ENCODE measurements at places on chromosomes 12 and 14. TPM values are rescaled to one million over a fixed set of nuclear protein-coding genes. Genes with fewer than 3 reads are reported as not detected.

DNA sequence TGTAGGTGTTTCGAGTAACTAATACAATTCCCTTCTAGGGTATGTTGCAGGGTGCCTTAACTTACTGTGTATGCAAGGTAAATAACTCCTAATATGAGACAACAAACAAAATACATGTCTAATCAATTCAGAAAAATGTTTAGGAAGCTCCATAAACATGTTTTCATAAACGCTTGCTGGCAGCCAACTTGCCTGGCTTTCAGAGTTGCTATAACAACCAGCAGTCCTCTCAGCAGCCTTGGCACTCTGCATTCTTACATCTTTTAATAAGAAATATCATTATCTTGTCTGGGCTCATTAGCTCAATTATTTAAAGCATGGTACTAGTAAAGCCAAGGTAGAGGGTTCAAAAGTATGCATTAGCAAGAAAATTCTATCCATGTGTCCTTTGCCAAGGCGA is 477.4 kb downstream of the APAF1 start:
- no peak for DNase-seq

DNA sequence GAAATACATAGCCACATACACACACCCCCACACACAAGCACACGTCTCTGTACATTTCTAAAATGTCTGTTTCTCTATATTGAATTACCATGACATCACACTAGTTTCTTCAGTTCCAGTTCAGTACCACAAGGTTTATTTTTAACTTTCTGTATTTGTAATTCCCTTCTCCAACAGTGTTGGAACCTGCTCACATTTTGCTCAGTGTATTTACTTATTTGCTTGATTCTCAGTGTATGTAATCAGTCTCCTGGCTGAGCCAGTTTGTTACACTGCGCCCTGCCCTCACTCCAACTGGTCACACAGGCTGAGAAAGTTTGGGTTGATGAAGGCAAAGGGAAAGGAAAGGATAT is 67.1 kb downstream of the MON2 start:
- DNase-seq, result no peak

- no peak for DNase-seq
These were observed 243.9 kb upstream of the ATXN7L3B start for GRCh38 chr12:74293689-74294131.

DNA sequence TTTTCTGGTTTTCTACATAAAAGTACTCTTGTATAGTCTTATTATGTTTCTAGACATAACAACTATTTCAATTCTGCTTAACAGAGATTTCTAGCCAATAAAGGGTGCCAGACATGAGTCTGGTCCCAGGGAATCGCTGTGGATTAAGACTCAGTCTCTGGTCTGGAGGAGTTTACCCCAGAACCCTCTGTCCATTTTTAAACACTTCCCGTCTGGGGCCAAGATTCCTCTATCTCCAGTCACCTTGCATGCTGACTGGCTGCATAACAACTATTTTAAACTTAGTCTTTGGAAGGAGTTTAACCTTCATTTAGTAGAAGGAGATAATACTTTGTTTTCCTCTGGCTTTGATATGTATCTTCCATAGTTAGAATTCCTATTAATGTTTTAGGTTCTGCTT is 163.1 kb upstream of the IFNG-AS1 start:
- DNase-seq, result no peak

- DNase-seq, result no peak
These were observed 430 bp downstream of the SLC41A2 start for GRCh38 chr12:104957719-104958000.

- no peak for DNase-seq
These were observed 229.2 kb downstream of the EMP1 start for GRCh38 chr12:13425766-13426165.

DNA sequence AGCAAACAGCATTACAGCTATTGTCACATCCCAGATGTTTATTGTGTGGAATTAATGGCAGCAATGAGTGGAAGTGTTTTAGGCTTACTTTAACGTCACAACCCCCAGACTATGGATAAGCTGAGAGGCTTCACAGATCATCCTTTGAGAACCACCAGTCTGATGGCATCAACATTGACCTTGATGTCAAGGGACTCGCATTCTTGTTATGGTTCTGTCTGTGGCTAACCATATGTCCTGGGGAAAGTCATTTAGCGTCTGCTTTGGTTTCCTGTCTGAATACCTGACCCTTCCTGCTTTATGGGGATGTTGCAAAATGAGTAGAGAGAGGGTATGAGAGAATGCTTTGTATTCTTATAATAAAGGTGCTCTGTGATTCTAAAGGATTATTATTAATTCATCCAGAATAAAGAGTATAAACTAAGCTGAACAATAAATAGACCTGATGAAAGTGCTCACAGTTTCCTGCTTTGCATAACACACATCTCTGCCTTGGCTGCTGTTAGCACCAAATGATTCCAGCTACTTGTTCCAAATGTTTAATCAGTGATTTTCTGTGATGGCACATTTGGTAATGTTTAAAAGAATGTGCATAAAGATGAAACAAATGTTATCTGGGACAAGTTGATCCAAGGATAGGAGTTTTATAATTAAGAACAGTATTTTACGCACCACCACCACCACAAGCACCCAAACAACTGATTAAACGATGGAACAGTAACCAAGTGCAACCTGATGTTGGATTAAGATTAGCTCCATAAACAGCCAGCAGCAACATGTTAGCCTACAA is 116.9 kb upstream of the LRIG3 start:
- DNase-seq, result no peak

DNA sequence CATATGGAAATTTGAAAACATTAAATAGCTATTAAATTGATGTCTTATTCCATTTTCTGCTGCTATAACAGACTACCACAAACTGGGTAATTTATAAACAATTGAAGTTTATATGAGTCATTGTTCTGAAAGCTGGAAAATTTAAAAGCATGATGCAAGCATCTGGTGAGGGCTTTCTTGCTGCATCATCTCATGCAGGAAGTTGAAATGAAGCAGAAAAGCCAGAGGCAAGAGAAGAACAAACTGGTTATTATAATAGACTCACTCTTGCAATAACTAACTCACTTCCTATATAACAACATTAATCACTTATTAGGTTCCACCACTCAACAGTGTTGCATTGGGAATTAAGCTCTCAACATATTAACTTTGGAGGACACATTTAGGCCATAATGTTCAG is 1277.4 kb downstream of the LRFN5 start:
- peak; percentile 17 for DNase-seq

GRCh38 chr14:92579244-92579936 is 65.8 kb downstream of the RIN3 start:
- no peak for DNase-seq

DNA sequence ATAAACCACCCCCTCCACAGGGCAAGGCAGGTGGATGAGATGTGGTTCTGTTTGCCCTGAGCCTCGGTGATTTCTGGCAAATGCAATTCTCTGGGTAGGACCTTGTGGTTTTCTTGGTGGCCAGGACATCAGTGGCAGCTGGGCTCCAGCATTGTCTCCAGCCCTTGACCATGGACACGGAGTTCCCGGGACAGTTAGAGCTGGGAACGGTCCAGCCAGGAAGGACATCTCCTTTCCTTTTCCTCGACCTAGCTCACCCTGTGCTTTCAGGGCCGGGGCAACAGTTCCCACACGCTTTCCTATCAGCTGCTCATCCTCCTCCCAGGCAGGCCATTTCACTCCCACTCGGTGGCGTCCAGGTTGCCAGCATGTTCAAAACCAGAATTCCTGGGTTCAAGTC is 9.2 kb downstream of the SERPINA4 start:
- DNase-seq, result no peak

- no peak for DNase-seq
These were observed 58.1 kb downstream of the IFT81 start for GRCh38 chr12:110182281-110182680.

- no peak for DNase-seq
These were observed 1.6 kb upstream of the HPD start for GRCh38 chr12:121860257-121860656.

- DNase-seq, result no peak
These were observed 21.7 kb downstream of the GALNT16 start for GRCh38 chr14:69281450-69282169.

DNA sequence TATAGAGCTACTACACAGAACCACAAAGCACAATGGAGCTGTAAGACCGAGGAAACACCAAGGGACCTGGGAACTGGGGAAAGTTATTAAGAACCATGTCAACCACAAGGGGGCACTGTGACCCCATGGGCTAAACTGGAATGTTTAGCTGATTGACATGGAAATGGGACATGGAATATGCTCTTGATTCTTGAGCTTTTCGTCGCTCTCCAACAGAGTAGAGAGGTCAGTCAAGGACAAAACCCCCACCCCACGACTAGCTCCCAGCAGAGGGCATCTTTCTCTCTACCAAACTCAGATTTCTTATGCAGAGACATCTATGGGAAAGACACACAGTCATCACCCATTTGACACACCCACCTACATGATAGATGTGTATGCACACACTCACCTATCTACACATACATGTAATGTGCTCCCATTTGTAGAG is 10.1 kb downstream of the NDRG2 start:
- peak; percentile 94 for DNase-seq

DNA sequence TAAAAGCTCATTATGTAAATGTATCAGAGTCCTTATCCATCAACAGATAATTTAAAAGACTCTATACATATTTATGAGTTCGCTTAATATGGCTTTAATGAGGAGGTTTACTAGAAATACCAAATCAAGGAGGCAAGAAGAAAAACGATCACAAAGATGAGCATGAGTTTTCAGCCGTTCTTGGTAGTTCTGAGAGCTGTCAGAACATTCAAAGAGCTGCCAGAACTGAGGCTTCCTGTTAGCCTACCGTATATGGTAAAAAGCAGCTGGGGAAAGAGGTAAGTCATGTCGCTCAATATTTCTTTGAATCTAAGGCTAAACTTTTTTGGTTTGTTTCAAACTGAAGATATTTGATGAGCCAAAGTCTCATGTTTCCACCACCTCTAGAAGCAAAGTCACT is 115.3 kb upstream of the PLXNC1 start:
- DNase-seq, result no peak

GRCh38 chr12:126891789-126892188 is 1375.2 kb upstream of the TMEM132C start:
- DNase-seq, result no peak

Gene TAS2R31
- polyA plus RNA-seq, result not detected

Gene KLRF2
- polyA plus RNA-seq, result not detected

Gene TSHR
- polyA plus RNA-seq, result 0.83 TPM
